ENCODE measurements at places on chromosomes 5 and 9.

GRCh38 chr9:68859347-68859746, 154.3 kb downstream of the PIP5K1B start:
- DNase-seq: no peak

GRCh38 chr5:154467655-154468354, 10.2 kb downstream of the HAND1 start:
- peak; percentile 74 for DNase-seq

- no peak for DNase-seq
These were observed 154.9 kb upstream of the DAPK1 start for GRCh38 chr9:87342743-87343142.

DNA sequence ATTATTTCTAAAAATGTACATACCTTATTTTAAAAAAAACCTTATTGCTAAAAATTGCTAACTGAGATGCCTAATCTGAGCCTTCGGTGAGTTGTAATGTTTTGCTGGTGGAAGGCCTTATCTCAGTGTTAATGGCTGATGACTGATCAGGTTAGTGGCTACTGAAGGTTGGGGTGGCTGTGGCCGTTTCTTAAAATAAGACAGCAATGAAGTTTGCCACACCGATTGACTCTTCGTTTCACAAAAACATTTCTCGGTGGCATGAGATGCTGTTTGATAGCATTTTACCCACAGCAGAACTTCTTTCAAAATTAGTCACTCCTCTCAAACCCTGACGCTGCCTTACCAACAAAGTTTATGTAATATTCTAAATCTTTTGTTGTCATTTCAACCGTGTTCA, 14.7 kb downstream of the CENPK start:
- no peak for DNase-seq

DNA sequence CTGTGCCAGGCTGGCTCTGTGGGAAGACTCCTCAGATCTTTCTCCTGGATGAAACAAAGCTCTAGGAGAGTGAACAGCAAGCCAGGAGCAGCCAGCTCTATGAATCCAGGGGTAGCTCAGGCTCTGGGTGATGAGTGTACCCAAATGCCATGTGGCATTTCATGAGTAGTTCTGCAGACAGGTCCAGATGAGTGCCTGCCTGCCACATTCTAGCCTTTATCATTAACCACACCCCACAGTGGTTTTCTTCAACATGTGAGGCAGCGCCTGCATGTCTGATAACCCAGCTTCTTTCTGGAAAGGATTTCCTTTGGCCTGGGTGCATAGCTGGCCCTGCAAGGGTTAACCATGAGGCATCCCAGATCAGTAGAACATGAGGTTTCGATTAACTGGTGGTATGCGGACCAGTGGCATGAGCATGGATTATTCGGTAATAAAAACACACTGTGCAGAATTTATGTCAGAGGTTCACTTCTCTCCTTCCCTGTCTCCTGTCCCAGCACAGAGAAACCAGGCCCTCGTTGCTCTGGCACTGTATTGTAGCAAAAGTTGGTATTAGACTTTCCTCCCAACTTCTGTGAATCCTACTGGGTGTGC, 381.9 kb upstream of the ZNF462 start:
- DNase-seq: no peak

GRCh38 chr5:175711031-175711430, 53.2 kb downstream of the HRH2 start:
- DNase-seq: no peak

- DNase-seq: no peak
These were observed 67.1 kb downstream of the ADAMTS12 start for GRCh38 chr5:33824516-33825195.

DNA sequence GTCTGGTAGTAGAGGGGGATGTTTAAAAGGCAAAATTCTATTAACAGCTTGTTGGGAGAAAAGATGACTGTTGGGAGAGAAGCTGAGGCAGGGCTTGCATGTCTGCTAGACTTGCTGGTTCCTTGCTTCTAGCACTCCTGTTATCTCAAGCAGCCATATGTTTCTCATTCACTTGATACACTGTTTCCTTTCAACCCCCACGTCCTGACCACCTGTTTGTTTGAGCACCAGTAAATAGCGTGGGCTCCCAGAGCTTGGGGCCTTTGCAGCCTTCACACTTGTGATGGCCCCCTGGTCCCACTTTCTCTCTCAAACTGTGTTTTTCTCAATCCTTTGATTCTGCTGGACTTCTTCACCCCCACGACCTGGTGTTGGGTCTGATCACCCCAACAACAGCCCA, 111.7 kb upstream of the TMEM161B start:
- no peak for DNase-seq

DNA sequence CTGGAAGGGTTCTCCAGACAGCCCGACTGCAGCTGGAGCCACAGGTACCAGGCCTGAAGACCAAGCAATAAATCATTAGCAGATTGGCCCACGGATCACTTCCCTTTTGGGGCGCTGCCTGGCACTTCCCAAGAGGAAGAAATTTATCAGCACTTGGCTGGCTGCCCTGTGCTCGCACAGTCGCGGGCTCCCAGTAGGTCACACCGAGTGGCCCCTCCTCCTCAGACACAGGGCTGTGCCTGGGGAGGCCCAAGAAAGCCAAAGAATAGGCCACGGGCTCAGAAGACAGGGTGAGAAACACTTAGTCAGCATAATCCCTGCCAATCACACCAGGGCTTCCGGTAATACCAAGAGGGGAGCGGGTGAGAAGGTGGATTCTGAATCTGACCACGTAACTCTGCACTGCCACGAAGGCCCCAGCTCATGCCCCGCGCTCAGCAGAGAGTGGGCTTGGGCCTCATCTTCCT, 115.7 kb upstream of the MSX2 start:
- no peak for DNase-seq

GRCh38 chr5:102638316-102638715, 116.8 kb upstream of the PAM start:
- no peak for DNase-seq

DNA sequence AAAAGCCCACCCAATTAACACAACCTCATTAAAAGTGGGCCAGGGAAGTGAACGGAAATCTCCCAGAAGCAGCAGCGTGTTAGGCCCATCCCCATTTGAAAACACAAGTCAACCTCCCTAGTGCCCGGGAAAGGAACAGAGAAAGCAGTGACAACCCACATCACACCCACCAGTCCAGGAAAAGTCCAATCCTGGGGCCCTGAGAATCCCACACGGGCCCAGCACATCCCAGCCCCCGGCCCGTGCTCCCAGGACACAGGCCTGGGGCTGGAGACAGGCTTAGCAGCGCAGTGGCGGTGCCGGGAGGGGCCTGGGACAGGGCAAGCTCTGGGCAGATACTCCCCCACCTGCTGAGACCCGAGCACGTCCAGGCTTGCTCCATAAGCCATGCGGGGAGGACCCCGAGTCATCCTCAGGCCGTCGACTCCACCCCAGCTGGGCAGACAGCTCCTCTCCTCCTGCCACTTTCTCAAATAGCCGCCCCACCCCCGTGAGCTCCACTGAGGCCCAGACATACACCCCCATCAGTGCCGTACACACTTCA, 101.0 kb downstream of the KCNT1 start:
- no peak for DNase-seq

DNA sequence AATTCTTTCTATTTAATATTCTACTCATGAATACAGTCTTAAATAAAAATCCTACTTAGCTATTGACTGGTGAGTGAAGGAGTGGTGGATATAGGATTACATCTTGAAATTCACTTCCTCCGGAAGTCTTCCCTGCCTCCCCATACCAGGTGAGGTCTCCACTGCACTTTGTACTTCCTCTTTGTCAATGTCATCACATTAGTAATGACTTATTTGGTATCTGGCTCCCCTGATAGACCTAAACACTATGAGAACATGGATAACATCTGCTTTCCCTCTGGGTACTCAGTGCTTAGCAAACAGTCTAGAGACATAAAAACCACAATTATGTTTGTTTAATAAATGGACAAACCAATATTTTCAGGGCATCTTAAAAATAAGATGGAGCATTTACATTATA, 532.1 kb downstream of the PDE4D start:
- DNase-seq: no peak

DNA sequence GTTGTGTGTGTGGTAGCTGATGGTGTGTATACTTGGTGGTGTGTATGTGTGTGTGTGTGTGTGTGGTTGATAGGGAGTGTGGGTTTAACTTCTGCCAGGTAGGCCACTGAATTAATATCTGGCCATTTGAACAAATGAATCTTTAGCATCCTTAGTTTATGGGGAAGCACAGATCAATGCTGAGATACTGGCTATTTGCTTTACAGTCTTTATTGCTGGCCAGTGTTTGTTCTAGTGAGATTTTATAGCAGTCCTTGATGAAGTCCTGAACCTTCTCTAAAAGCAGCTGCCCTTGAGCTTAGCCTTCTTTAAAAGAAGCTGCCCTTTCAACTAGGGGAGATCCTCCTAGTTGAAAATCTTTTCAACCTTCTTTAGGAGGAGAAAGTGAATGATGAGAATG, 69.3 kb downstream of the MACIR start:
- DNase-seq: no peak

DNA sequence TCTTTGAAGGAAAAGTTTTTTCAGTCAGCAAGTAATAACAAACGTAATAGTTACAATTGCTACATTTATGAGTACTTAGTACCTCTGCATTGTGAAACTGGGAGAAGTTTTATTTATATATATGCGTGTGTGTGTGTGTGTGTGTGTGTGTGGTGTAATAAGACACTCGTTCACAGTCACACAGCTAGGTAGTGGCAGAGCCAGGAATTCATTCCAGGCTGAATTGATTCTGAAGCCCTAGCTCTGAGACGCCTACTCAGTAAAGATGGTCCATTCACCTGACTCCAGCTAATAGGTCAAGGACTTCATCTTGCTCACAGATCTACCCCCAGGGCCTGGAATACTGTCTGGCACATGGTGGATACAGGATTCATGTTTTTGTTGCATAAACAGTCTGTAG, 13.6 kb upstream of the CAST start:
- DNase-seq: no peak

DNA sequence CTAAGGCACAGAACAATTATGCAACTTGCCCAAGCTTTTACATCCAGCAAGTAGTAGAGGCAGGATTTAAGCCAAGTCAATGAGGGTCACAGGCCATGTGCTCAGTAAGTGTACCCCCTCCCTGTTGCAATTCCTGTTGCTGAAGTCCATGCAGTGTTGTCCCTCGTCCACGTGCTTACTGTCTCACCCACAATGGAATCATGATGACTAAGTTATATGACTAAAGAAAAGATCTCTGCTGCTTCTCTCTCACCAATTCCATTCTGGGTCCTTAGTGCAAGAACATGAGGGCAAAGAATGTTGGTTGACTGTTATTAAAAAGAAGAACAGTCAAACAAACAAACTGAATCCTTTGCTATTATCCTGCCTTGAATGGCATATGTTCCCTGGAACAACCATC, 233.6 kb upstream of the SLC24A2 start:
- no peak for DNase-seq

- no peak for DNase-seq
These were observed 182.7 kb downstream of the NR3C1 start for GRCh38 chr5:143220748-143221251.

- DNase-seq: no peak
These were observed 391.5 kb downstream of the HTR1A start for GRCh38 chr5:63570752-63571151.
